Cardiac septum (tissue), 1 donor: ENCODE measurements at places on chromosomes 12 and 14. TPM values are rescaled to one million over a fixed set of nuclear protein-coding genes. Genes with fewer than 3 reads are reported as not detected.

DNA sequence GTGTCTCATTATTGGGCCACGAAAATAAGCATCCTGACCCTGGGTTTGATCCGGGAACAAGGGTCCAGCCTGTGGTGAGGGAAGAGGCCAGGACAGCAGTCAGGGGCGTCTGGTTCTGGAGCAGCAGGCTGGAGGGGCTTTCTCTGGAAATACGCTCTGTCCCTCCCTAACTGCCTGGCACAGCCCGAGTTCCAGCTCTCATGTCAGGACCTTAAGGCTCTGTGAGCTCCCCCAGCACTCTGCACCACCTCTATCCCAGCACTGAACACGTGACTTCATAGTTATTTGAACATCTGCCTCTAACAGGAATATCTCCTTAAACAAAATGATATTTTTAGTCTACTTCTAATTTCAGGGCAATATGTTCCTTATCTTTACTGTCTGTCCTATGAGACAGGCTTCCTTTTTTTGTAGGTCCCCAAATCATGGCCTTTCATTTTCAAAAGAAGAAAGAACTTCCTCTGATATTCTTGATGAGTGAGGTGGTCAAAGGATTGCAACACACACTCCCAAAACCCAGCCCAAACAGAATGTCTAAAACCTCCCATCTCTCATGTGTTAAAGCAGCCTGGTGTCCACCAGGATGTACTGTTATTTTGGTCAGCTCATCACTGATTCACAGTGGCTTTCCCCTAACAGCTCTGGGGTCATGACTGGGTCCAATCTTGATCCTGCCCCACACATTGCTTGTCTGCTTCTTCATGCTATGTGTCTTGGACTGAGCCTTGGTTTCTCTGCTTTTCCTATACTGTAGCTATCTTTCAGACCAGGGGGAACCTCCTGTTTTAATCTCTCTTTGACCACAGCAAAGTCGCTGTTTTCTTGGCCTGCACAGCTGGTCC, 9.7 kb downstream of the AQP6 start:
- DNase-seq: no peak

- DNase-seq: no peak
Measured at GRCh38 chr12:49220972-49221371, 32.1 kb upstream of the TUBA1A start.

GRCh38 chr14:91406982-91407381, 10.6 kb downstream of the CCDC88C start:
- no peak for DNase-seq

- no peak for DNase-seq
Measured at GRCh38 chr14:106051796-106052195, 525.4 kb downstream of the TMEM121 start.

GRCh38 chr14:68405961-68406360, 386.9 kb downstream of the ZFP36L1 start:
- DNase-seq: no peak

Gene KRT86
- total RNA-seq: not detected

GRCh38 chr14:68306934-68307789, 485.7 kb downstream of the ZFP36L1 start:
- no peak for DNase-seq

DNA sequence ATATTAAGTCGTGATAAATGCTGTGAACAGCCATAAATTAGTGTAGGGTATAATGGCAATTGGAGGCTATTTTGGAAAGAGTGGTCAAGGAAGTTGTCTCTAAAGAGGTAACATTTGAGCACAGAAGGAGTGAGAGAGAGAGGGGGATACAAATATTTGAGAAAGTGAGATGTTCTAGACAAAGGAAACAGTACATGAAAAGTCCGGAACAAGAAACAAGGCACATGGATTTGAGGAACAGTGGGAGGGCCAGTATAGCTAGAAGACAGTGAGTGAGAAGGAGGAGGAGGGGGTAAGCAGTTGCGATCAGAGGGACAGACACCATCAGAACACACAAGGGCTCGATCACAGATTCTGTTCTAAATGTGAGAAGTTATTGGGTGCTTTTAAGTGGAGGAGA, 20.1 kb upstream of the RNASE12 start:
- no peak for DNase-seq

GRCh38 chr14:90648421-90648820, 167.8 kb downstream of the TTC7B start:
- DNase-seq: no peak

- no peak for DNase-seq
Measured at GRCh38 chr12:30626847-30627246, 68.8 kb downstream of the IPO8 start.

GRCh38 chr12:111454716-111455447, 49.2 kb downstream of the SH2B3 start:
- DNase-seq: peak; percentile 73

Gene CCDC85C
- 21.4 TPM for total RNA-seq

DNA sequence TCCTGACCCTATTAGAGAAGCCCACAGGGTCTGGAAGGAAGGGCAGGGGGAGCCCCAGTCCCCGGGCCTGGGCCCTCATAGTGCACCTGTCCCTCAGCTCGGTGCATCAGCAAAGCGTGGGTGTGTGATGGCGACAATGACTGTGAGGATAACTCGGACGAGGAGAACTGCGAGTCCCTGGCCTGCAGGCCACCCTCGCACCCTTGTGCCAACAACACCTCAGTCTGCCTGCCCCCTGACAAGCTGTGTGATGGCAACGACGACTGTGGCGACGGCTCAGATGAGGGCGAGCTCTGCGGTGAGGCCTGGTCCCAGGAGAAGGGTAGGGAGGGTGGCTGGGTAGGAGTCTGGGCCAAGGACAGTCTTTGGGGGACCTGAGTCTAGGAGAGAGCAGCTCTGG, 26.3 kb upstream of the LRP1-AS start:
- no peak for DNase-seq

- DNase-seq: no peak
Measured at GRCh38 chr12:41769810-41770209, 374.9 kb downstream of the GXYLT1 start.

Gene GLT8D2
- total RNA-seq: 5.5 TPM

DNA sequence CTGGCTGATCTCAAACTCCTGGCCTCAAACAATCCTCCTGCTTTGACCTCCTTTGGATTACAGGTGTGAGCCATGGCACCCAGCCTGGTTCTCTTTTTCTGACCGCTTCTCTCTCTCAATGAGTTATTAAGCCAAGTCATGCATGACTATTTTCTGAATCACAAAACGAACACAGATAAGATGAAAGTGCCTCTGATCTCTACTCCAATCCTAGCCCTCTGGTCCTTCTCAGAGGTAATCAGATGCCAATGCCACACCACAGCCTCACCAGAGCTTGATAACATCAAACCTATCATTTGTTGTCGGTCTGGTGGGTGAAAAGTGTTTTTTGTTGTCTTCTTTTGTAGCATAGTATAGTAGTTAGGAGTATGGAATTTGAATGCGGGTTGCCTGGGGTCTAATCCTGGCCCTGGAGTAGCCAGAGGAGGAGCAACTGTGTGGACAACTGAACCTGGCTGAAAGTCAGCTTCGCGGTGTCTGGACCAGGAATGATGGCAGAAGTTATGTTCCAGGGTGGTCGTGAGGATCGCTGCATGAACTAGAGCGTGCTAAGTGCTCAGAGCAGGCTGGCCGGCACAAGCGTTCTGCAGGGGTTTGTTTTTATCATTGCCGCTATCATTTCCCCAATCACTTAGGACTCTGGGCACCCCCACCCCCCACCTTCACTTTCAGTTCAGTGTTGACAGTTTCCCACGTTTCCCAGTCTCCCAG, 77.9 kb downstream of the SPRING1 start:
- DNase-seq: no peak

GRCh38 chr12:32679920-32680237, 778 bp downstream of the DNM1L start:
- DNase-seq: no peak

DNA sequence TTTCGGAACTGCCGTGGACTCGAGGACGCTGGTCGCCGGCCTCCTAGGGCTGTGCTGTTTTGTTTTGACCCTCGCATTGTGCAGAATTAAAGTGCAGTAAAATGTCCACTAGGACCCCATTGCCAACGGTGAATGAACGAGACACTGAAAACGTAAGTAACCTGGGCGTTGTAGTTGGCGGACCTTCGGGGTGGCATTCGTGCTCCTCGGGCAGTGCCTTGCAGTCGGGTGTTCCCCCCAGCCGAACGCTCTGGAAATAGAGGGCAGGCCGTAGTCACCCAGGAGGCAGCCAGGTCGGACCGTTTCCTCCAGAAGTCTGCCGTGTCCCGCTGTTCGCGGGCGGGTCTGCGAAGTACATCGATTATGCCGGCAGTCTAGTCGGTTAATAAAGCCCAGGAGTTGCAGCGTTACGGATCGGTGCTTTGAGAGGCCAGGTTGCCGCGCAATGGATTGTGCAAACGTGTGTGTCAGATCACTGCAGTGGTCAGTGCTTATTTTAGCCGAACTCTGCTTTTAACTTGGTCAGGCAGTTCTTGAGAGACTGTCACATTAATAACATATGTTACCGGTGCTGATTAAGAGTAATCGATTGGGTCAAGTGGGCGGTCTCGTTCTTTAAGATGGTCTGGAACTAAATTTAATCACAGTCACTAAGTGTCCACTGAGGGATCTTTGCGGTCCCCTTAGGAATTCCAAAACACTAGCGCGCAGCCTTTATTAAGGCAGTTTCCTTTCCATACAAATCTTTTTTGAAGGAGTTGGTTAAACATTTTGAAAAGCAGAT, 906 bp downstream of the MARK3 start:
- DNase-seq: peak; percentile 77

Gene CCNT1
- 23.5 TPM for total RNA-seq

DNA sequence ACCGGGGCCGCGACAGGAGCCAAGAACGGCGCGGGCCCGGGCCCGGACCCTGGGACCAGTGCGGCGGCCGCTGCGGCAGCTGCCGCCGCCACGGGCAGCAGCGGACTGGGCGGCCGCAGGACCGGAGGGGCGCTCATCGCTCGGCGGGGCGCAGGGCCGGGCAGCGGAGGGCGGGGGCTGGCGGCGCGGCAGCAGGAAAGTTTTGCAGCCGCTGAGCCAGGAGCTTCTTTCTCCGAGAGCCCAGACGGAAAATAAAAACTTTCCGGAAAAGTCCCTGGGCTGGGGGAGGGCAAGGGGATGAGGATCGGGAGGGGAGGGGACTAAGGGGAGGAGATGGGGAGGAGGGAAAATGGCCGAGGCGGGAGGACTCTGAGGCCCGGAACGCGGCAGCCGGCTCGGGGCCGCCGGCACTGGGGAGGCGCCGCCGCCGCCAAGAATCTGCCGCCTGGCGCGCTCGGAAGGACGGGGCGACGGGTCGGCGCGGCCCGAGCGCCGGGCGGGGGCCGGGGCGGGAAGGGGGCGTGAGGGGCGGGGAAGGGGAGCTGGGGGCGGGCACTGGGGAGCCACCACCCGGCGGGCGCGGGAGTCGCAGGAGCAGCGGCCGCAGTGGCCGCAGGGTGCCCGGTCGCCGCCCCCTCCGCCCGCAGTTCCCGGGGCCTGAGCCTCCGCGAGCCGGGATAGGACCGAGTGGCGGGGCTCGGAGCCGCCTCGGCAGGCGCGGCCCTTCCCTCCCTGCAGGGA, at the start of gene PRKD1:
Gene PRKD1 (minus strand): TSS at position 472 of the 741 bp plus-strand sequence.
- DNase-seq: peak; percentile 81
